ENCODE measurements at places on chromosomes 6 and 20.

GRCh38 chr6:77341058-77341986 lies 122.0 kb downstream of the HTR1B start:
- no peak for DNase-seq

DNA sequence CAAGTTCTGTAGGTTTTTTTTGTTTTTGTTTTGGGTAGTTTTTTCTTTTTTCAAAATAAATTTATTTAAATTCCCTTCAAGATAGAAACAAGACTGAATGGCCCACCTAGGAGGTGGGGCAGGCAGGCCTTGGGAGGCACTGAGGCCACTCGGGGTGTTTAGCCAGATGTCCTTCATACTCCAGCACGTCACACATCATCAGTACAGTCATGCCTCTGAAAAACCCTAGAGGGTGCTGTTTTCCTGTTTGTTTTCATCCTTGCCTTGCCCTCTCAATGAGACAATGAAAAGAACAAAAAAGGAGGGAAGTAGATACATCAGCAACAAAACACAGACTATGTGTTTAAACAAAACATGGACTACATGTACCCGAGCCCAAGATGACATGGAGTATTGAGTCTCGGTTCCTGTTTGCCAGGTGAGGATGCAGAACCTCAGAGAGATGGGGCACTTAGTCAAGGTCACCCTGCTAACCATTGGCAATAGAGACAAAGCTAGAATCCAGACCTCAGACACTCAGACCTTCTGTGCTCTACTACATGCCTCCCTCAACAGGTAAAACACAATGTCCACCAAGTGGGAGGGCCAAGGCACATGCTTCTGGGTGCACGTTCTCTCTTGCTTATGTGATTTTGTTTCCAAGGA lies 26.8 kb upstream of the CLIC5 start:
- no peak for DNase-seq

- DNase-seq, result no peak
Measured at GRCh38 chr6:5457983-5458683, 196.8 kb downstream of the FARS2 start.

- no peak for DNase-seq
Measured at GRCh38 chr6:12289365-12289919, 719 bp upstream of the EDN1 start.

- no peak for DNase-seq
Measured at GRCh38 chr6:31086788-31087440, 25.5 kb downstream of the C6orf15 start.

GRCh38 chr6:155212616-155213380 lies 51.0 kb upstream of the CLDN20 start:
- no peak for DNase-seq

DNA sequence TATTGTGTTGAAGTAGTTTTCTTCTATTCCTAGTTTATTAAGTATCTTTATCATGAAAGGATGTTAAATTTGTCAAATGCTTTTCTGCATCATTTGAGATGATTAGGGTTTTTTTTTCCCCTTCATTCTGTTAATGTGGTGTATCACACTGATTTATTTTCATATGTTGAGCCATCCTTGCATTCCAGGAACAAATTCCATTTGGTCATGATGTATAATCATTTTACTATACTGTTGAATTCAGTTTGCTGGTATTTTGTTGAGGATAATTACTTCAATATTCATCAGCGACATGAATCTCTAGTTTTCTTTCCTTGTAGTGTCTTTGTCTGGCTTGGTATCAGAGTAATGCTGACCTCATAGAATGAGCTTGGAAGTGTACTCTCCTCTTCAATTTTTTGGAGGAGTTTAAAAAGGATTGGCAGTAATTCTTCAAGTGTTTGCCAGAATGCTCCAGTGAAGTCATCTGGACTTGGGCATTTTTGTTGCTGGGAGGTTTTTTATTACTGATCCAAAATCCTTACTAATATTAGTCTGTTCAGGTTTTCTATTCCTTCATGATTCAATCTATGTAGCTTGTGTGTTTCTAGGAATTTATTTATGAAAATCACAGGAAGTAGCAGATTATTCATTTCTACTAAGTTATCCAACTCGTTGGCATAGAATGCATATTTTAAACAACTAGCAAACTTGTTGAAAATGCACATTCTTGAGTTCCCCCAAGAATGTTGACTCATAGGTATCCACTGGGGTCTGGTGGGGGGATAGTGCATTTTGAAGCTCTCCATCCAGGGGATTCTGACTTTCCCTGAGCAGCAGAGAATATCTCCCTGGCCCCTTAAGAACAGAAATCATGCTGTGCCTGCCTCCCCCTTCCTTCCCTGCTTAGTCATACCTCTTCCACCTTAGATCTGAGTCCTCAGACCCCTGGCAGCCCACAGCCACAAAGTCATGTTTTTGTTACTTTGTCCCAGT lies 187.1 kb downstream of the BMP7 start:
- DNase-seq, result peak; percentile 73

GRCh38 chr20:63130658-63131577 lies 85.0 kb downstream of the YTHDF1 start:
- DNase-seq, result no peak

- peak; percentile 4 for DNase-seq
Measured at GRCh38 chr20:6705106-6705766, 62.2 kb upstream of the BMP2 start.

GRCh38 chr6:85594197-85594930 lies 706 bp upstream of the SNX14 start:
- DNase-seq, result no peak

- no peak for DNase-seq
Measured at GRCh38 chr6:149190224-149190831, 127.2 kb upstream of the TAB2 start.

GRCh38 chr6:118705544-118706491 lies 54.4 kb upstream of the CEP85L start:
- DNase-seq, result no peak

- no peak for DNase-seq
Measured at GRCh38 chr20:58099291-58099935, 129.0 kb downstream of the ANKRD60 start.

DNA sequence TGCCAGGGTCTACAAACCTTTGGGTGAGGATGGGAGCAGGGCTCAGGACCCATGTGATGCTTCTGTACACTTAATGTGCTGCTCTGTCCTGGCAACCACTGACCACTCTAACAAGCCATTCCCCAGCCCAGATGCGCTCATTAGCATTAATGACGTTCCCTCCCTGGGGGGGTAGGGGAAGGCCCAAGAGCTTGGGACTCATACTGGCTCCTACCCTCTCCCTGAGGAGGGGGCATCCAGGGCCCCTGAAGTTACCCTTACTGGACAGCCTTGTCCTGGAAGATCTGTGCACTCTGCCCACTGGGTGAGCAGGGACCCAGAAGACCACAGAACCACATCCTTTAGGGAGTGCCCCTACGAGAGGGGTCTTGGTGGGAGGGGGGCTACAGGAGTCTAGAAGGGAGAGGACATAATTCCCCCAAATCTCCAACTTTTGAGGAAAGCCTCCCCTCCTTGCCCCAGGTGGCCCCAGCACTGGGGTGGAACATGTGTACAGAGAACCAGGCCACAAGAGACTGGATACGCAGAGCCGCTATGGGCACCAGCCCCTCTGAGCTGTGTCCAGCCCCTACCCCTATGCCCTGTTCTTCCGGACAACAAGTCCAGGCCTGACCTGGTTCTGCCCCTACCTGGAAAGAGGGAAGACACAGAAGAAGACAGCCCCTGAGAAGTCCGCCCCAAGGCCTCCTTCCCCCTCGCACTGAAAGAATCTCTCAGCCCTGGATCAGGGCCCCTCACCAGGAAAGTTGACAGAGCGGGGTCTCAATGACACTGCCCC lies 1.4 kb downstream of the TEAD3 start:
- DNase-seq, result no peak

- DNase-seq, result peak; percentile 24
Measured at GRCh38 chr20:57928181-57928967, 218.6 kb upstream of the PMEPA1 start.

DNA sequence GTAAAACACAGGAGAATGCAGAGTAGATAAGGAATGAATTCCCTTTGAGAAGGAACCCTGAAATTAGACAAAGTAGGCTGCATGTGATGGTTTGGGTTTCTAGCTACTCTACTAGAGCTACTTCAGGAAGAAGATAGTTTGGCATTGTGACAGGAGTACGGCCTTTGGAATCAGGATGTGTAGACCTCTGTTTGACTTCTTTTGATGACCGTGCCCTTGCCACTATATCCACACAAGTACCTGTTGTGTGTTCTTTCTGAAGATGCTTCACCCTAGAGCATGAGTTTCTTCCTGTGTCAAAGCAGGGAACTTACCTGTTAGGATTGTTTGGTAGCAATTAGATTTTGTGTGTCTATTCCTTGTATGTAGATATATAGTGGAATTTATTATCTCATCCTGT lies 41.7 kb downstream of the CD2AP start:
- no peak for DNase-seq

DNA sequence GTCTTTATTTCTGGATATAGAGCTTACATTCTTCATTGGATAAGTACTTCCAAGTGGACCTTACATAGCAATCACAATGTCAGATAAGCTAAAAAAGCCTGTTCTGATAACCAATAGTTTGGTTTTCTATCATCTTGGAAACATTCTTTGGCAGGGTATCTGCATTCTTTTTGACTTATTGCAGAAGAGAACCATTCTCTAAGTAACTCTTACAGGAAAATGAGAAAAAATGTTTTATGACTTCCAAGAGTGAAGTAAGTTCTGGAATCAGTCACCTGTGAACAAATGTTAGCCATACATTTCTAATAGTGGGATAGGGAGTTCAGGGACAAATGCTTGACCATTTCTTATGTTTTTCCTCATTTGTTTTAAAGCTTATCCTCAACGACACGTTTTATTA lies 564.0 kb downstream of the CD109 start:
- no peak for DNase-seq

DNA sequence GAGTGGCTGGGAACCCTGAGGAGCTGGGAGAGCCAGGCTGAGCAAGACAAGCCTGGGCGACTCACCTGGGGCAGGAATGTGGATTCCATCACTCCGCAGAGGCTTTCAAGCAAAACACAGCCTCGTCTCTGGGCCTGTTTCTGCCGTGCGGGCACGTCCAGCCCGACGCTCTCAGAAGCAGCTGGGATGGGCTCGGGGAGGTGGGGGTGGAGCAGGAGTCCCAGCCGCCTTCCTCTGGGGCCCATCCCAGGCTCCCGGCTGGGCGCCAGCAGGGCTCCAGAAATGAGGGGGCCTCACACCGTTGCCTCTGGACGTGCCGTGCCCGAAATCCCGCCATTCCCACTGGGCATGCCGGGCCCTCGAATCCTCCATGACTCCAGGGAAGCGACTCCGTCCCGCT lies 8.7 kb upstream of the RPS21 start:
- DNase-seq, result no peak

GRCh38 chr20:51800060-51800871 lies 2.1 kb downstream of the SALL4 start:
- no peak for DNase-seq

DNA sequence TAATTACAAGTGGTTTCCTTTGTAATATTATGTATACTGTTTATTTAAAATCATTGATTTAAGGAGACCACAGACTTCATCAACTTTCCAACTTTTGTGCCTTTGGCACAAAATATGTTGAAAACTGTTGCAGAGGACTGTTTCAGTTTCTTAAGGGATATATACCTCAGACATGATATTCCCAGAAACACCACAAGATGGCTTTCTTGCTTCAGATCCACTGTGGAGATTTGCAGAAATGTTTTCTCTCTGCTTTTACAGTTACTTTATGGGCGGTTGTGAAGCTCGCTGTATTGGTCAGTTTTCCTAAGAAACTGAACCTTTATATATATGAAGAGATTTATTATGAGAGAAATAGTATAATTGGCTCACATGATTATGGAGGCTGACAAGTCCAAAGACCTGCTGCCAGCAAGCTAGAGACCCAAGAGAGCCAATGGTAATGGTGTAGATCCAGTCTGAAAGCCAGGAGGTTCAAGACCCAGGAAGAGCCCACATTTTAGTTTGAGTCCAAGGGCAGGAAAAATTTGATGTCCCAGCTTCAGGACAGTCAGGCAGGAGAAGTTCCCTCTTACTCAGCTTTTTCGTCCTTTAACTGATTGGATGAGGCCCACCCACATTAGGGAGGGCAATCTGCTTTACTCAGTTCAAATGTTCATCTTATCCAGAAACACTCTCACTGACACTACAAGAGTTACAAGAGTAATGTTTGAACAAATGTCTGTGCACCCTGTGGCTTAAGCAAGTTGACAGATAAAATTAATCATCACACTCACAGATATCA lies 12.8 kb downstream of the ME1 start:
- peak; percentile 22 for DNase-seq

- no peak for DNase-seq
Measured at GRCh38 chr20:43345676-43346075, 112.0 kb upstream of the SRSF6 start.

- no peak for DNase-seq
Measured at GRCh38 chr6:31489086-31489485, 8.9 kb upstream of the MICB start.

DNA sequence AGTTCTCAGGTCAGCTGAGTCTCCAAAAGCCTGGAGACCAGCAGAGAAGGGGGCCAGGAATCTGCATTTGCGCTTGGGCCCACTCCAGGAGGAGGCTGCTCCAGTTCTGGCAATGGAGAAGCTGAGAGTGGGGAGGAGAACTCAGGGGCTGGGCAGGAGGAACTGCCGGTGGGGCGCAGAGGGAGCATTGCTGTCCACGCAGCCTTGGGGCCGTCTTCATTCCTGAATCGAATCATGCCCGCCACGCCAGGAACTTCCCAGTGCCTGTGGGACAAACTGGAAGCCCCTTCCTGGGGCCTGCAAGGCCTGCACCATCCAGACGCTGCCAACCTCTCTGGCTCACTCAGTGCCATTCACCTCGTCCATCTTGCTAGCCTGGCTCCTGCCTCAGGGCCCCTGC lies 16.9 kb downstream of the RAB44 start:
- DNase-seq, result no peak

DNA sequence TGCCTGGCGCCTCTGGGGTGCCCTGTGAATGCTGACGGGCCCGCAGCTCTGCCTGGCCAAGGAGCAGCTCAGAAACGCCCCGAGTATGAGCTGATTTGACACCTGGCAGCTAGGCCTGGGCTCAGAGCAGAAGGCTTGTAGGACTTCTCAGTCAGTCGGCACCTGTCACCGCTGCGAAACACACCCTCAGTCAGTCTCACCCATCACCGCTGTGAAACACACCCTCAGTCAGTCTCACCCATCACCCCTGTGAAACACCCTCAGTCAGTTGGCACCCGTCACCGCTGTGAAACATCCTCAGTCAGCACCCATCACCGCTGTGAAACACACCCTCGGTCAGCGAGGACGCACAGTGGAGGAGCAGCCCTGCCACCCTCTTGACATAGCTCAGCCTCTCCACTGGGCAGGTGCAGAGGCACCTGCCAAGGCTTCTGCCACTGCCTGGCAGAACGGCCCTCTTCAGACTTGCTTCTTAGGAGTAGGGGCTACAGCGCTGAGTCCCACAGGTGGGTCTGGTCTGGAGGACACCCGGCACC lies 109.0 kb downstream of the PSMB1 start:
- DNase-seq, result no peak

GRCh38 chr6:34272013-34272926 lies 23.5 kb upstream of the SMIM29 start:
- no peak for DNase-seq

DNA sequence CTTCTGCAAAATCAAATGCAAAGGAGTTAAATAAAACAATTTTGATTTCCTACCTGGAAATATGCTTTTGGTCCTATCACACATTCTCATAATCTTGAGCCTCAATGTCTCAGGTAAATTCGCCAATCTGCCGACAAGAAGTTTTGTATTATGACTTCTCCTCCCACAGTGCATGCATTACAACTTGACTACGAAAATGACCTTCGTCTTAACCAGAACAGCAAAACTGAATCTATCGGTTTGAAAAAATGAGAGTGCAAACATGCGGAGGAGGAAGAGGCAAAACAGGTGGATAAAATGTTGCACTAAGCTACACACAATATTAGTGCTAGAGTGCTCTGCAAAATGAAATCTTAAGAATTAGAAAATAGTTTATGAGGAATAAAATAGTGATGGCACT lies 43.4 kb downstream of the HIVEP2 start:
- DNase-seq, result no peak

- DNase-seq, result no peak
Measured at GRCh38 chr6:45965007-45965406, 50.7 kb downstream of the CLIC5 start.

Data from fibroblast of skin of left biceps (primary cell).